ENCODE measurements at places on chromosomes 16 and 17.

GRCh38 chr16:85253084-85253941 is 141.0 kb upstream of the CIBAR2 start:
- DNase-seq: peak; percentile 35

DNA sequence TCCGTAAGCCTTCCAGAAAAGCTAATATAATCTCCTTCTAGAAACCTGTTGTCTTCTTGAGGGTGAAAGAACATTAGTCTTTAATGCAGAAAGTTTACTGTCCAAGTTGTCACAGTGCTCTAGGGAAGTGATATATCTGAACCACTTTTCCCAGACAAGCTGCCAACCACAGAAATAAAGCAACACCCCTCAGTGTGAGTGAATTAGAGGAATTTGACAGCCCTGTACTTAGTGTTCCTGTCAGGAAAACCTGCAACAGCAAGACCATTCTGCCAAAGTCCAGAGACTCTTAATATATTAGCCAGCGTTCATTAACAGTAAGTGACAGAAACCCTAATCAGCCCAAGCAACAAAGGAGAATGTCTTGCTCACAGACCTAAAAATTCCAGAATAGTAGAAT is 137.7 kb downstream of the KATNIP start:
- DNase-seq: no peak

- peak; percentile 68 for DNase-seq
Measured at GRCh38 chr17:65560628-65561451, 608 bp downstream of the AXIN2 start.

DNA sequence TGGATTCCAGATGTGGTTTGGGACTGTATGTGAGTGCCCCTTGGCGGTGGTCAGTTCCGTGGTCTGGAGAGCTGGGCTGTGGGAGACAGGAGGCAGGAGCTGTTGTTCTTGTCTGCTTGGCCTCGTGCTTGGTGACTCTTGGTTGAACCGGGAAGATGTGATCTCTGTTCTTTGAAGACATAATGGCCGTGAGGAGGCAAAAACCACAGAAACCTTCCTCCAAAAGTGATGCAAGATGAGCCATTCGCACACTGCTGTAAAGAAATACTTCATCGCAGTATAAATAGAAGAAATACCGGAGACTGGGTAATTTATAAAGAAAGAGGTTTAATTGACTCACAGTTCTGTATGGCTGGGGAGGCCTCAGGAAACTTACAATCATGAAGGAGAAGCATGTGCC is 128.8 kb downstream of the RAP1GAP2 start:
- no peak for DNase-seq

GRCh38 chr16:11102523-11102898 is 153.5 kb downstream of the SOCS1 start:
- no peak for DNase-seq

GRCh38 chr16:4519274-4520058 is 19.1 kb downstream of the CDIP1 start:
- DNase-seq: no peak

- no peak for DNase-seq
Measured at GRCh38 chr16:64543441-64543840, 578.4 kb downstream of the CDH11 start.

GRCh38 chr17:73710095-73710592 is 65.9 kb upstream of the SDK2 start:
- DNase-seq: peak; percentile 47

- no peak for DNase-seq
Measured at GRCh38 chr17:82240506-82241182, 11.8 kb downstream of the SLC16A3 start.

DNA sequence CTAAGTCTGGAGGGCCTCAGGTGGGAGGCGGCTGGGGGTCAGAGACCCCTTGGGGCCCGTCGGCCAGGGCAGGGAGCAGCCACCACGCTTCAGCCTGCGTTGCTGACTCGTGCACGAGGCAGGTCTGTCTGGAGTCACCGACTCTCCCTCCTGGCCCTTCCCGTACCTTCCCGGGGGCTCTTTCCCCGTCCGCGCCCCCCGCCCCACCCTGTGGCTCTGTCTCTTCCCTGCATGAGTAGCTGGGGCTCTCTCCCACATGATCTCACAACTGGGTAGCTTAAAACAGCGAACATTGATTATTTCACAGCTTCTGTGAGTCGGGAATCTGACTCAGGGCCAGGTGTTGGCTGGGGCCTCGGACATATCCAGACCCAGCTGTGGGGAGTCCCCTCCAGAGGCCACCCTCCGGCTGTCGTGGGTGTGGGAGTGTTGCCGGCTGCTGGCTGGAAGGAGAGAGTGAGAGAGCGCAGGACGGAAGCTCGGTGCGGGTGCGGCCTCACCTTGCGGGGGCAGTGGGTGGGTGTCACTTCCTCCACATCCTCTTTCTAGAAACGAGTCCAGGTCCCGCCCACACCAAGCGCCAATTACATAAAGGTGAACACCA is 17.3 kb downstream of the BAHCC1 start:
- DNase-seq: peak; percentile 71

DNA sequence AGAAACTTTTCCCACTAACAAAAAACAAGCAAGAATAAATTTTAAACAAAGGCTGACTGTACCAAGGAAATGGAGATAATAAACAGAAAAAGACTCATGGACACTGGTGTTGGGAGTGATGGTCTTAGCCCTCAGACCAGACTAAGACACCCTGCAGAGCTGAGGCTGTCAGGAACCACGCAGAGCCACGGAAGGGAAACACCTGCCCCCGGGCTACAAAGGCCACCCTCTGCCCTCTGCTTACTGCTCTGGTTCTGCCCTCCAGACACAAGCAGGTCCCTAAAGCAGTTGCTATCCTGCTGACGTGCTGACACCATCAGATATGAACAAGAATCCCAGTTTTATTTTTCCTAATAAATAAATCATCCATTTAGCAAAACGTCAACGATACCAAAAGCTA is 80.0 kb downstream of the ANKRD11 start:
- DNase-seq: no peak

DNA sequence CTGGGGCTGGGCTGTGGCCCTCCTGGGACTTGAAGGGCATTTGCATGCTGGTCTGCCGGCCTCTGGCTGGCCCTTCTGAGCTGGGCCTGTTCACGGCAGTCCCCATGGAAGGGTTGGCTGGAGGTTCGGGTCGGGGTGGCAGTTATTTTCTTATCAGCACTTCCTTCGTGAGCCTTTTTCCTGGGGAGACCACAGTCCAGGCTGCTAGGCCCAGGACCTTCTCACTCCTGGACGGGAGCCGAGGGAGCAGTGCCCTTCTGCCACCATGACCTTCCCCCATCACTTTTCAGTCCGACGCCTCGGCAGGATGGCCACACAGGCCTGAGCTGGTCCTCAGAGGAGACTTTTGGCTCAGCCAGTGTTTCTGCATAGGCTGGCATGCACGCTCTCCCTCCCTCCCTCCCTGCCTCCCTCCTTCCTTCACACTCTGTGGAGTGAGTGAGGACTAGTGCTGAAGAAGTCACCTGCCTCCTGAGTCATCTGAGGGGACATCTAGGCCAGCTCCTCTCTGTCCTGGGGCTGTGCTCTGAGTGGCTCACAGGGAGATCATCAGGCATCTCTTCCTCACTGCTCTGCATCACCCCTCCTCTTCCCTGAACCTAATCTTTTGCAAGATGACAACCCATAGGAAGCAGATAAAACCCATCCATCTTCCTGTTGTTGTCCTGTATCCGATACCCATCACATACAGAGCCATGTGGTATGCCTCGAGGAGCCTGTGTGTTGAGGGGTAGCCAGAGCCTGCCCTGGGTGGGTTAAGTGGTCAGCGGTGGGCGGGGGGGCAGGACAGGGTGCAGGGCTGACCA is 109.7 kb downstream of the RAP1GAP2 start:
- DNase-seq: no peak

GRCh38 chr17:79184219-79184618 is 109.6 kb downstream of the ENGASE start:
- no peak for DNase-seq

GRCh38 chr17:36188891-36189306 is 7.7 kb downstream of the CCL3L1 start:
- DNase-seq: peak; percentile 82

GRCh38 chr17:33929181-33929724 is 325.8 kb upstream of the CCL2 start:
- DNase-seq: no peak

DNA sequence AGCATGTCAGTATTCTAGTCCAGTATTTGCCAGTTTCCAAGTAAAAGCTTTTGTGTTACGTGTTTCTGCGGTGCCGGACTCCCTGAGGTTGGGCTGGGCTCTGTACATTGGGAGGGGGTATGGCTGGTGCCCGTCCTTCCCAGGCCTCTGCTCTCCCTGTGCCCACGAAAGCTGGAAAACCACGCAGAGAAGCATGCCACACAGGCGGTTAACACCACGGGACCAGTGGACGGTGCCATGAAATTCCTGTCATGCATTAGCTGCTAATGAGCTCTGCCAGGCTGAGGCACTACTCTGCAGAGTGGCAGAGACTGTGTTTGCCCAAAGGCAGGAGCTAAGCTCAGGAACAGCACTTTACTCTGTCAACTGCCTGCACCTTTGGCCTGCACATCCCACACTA is 8.1 kb downstream of the SMIM5 start:
- no peak for DNase-seq

- no peak for DNase-seq
Measured at GRCh38 chr16:3641801-3642396, 12.6 kb upstream of the DNASE1 start.

- no peak for DNase-seq
Measured at GRCh38 chr16:877242-878071, 76.9 kb upstream of the GNG13 start.

DNA sequence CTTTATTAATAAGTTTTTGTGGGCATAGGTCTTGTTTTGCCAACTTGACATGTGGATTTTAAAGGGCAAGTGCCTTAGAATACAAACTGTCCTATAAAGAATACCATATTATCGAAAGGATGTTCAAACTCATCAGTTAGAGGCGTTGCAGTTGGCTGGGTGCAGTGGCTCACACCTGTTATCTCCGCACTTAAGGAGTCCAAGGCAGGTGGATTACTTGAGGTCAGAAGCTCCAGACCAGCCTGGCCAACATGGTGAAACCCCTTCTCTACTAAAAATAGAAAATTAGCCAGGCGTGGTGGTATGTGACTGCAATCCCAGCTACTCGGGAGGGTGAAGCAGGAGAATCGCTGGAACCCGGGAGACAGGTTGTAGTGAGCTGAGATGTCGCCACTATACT is 472.0 kb downstream of the WWOX start:
- no peak for DNase-seq

DNA sequence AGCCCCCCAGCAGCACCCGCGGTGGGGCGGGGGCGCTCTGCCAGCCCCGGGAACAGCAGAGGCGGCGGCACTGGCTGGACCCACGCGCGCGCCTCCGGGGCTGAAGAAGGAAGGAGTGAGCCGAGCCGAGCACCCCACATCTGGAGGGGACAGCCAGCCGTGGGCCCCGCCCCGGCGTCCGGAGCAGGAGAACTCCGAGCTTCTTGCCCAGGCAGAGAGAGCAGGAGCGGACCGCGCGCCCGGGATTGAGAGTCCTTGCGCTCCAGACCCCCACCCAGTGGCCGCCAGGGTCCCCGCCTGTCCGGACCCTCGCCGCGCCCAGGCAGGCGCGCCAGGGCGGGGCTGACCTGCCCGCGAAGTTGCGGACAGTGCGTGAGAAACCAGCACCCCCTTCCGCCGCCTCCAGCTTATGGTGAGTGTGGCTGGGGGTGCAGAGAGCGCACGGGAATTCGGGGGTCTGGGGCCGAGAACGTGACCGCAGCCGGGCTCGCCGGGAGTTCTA is 921.9 kb upstream of the EEF2KMT start:
- no peak for DNase-seq

DNA sequence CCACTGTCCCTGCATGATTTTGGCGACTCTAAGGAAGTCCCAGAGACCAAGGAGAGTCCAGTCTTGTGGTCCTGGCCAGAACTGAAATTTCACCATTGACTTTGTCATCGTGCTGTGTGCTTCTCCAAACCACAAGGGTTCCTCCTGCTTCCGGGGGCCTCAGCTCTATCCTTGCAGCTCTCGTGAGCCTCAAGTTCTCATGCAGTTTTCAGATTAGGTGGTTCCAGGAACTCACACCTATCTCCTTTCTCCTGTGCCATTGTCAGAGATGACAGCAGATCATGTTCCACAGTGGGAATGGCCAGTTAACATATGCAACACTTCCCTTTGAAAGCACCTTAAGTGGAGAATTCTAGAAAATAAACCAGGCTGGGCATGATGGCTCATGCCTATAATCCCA is 97.9 kb upstream of the CRHR1 start:
- DNase-seq: no peak

DNA sequence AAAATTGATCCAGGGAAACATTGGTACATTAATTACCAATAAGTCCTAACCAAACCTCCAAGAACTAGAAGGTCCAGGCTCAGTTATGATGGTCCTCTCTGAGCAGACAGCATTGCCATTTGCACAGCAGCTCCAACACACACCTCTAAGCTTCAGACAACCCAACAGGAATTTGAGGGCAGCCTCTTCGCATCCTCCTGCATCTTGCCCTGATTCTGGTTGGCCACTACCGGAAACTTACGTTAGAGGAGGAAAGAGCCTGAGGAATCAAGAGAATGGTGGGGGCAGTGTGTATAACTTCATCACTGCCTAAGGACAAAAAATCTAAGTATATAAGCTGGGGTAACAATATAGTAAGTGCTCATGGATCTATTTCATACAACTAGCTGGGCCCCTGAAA is 15.7 kb downstream of the FAM117A start:
- no peak for DNase-seq

DNA sequence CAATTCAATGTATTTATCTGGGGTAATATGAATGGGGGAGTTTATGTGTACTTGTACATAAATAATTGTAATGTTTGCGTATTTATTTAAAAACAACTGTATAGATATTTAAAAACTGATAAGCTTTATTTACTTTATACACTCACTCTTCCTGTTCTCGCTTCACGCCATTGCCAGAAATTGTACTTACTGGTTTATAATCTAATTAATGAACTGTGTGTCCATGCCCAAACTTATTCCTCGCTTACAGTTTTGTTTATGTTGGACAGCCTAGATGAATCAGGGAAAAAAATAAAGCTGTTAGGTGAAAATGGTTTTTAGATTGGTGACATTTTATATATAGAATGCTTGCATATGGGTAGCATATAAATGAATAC is 30.8 kb downstream of the AATF start:
- DNase-seq: no peak

DNA sequence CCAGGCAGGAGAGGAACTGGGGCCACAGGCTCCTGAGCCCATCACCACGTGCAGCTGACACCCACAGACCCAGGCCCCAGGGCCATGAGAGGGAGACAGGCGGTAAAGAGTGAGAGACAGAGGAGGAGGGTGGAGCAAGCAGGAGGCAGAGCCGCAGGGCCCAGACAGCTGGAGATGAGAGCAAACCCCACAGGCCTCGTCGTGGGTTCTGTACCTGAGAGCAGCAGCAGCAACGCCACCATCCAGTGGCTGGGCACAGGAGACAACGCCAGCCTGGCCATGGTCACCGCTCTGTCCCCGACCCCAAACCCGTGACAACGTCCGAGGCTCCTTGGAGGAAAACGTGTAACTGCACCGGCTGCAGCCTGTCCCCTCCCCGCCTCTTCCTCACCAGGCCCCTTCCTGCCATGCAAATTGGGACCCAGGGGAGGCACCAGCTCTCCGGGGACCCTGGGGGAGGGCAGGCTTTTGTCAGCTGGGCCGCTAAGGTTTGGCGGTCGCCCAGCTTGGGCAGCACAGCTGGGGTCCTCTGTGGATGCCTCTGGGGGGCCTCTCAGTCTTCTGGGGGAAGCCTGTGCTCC is at the start of gene CD79B:
CD79B (minus strand) TSS at position 351 of the 581 bp plus-strand sequence; CDS start at position 281, 70 bp downstream.
- DNase-seq: peak; percentile 64

- DNase-seq: no peak
Measured at GRCh38 chr17:79650283-79650682, 39.4 kb upstream of the RBFOX3 start.
